ENCODE measurements at places on chromosomes 12 and 14.

GRCh38 chr14:38336298-38336697 lies 80.4 kb upstream of the CLEC14A start:
- no peak for DNase-seq

DNA sequence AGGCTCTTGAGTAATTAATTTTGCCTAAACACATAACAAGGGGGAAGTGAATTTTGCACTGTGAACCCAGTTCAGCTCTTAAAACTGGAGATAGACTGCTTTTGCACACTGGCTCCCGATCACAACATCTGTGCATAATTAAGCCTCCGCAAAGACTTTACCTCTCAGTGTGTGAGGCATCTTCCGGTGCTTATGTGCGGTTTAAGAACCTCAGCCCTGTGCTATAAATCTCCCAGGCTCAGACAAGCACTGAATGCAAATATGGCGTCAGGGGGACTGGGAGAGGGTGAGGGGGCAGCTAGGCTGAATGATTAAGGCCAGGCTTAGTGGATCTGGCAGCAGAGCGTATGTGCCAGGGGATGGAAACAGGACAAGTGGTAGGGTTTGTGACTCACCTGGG lies 103.3 kb downstream of the ADCK1 start:
- no peak for DNase-seq

DNA sequence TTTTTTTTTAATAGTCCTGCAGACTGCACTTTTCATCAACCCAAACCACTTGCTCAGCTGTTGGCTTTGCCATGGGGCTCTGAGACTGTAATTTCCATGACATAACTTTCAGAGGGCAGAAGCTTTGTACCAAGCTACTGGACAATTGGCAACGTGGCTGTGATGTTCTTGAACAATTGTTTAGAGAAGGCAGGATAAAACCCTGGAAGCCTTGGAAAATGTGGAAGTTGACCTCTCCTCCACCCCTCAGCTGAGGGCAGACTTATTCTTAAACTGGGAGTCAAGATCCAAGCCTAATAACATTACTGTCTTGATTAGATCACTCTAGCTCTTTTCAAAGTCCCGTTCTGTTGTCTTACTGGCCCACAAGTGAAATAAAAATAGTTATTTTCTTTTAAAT lies 2.2 kb downstream of the OR4E1 start:
- no peak for DNase-seq

GRCh38 chr14:32698831-32699230 lies 239.8 kb upstream of the NPAS3 start:
- DNase-seq: no peak

- DNase-seq: no peak
These were observed 30.9 kb downstream of the FERMT2 start for GRCh38 chr14:52919971-52920370.

- peak; percentile 70 for DNase-seq
These were observed 11.1 kb upstream of the KRT7 start for GRCh38 chr12:52221912-52222457.

GRCh38 chr12:71438670-71439361 lies 782 bp upstream of the LGR5 start:
- peak; percentile 74 for DNase-seq

DNA sequence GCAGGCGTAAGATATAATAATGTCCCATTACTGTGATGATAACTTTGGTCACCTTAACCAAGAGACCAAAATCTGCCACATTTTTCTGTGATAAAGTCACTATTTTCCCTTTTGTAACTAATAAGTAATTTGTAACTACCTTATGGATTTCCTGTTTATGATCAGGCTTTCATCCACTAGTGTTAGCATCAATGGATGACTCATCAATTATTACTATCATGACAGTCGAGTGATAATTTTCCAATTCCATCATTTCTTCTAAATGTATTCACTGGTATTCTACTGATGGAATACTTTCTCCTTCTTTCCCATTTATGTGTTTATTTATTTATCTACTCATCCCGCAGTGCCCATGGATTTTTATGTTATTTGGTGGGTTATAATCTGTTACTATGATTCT lies 148.4 kb downstream of the UNC79 start:
- DNase-seq: no peak

DNA sequence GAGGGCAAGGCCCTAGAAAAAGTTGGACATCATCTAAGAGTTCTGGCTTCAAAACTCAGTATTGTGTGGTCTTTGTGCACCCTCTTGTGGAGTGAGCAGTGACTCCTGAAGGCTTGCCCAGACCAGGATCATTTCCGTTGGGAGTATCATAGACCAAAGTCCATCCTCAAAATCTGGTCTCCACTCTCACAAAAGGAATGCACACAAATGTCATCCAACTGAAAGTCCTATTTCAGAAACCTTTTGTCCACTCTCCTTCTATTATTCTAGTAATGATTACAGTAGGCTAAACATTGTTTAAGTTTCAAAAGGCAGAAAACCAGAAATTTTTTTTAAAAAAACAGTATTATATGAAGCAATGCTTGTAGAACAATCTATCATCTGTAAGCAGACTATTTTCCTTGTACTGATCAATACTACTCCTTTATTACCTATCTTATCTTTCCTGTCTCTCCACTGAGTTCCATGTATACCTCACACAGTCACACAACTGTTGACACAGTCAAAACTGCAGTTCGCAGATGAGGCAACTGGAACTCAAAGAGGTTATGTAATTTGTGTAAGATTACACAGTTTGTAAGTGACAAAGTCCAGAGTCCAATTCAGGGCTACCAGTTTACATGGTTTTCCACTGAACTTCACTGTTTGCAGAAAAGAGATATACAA lies 41.4 kb downstream of the COX16 start:
- peak; percentile 82 for DNase-seq

- no peak for DNase-seq
These were observed 7.9 kb downstream of the METTL25 start for GRCh38 chr12:82366197-82366596.

DNA sequence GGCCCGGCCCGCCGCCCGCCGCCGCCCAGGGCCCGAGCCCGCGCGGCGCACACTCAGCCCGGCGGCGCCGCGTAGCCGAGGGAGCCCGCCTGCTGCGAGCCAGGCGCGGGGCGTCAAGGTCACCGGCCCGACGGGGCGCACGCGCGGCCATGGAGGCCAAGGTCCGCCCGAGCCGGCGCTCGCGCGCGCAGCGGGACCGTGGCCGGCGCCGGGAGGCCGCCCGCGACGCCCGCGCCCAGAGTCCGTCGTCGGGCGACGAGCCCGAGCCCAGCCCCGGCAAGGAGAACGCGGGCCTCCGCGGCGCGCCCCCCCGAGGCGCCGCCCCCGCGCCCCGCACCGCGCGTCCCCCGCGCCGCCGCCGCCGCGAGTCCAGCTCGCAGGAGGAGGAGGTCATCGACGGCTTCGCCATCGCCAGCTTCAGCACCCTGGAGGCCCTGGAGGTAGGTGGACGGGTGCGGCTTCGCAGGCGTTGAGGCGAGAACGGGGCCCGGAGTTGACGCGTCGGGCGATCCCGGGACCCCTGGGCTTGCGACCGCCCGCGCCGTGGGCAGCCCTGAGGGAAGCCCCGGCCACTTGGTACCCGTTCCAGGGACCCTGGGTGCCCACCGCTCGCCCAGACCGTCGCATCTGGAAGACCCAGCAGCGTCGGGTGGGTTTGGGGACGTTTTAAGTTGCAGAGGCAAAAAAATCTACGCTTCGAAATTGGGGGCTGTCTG lies 629 bp downstream of the FBRSL1 start:
- DNase-seq: peak; percentile 51

GRCh38 chr14:93039649-93040315 lies 75.9 kb downstream of the ITPK1 start:
- no peak for DNase-seq

- no peak for DNase-seq
These were observed 209.4 kb upstream of the PLXNC1 start for GRCh38 chr12:93938931-93939330.

GRCh38 chr14:101968186-101968585 lies 3.8 kb downstream of the DYNC1H1 start:
- no peak for DNase-seq

DNA sequence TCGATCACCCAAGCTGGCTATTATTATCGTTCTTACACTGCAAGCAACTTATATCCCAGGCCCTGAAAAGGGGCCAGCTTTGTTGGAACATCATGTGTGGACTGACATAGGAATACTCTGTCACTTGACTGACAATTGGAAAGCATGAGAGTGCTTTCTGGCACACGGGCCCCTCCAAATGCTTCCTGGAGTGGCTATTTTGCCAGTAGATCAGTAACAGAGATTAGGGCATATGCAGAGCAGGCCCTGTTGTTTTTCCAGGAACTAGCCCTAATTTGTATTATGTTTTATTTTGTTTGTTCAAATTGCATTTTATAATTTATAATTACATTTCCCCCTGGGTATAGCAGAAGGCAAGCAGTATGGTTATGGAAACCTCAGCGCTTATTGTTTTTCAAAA lies 170.1 kb upstream of the FRMD6 start:
- DNase-seq: no peak

DNA sequence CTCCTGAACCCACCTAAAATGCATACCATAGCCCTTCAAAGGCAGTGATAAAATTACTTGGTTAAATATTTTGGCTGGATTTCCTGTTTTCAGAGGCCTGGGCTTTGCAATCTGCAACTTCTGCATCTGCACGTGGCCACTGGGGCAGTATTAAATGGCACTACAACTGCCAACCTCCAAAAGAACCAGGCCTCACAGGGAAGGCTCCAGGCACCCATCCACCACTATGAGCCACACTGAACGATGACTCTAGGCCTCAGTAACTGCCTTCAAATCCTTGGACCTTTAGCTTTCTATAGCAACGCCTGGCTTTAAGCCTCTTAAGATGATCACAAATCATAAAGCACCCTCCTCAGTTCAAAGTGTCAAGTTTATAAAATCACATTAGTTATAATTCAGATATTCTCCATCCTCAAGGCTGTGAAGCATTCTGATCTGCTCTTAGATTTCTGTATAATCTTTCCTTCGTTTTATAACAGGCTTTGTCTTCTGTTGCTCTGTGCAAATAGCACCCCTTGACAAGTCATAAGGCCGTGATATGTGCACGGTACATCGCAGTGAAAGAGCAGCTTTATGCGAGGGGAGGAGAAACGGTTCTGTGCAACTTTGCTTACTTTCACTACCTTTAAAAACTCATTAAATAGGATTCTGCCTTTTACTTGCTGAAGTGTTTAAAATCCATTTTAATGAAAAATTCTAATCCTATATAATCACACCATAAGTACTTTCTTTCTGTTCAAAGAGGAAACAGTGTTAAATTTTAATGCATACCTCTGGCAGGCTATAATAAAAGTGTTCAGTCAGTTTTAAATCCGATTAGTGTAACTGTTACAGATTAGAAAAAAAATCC lies 196.4 kb upstream of the G2E3 start:
- DNase-seq: no peak

DNA sequence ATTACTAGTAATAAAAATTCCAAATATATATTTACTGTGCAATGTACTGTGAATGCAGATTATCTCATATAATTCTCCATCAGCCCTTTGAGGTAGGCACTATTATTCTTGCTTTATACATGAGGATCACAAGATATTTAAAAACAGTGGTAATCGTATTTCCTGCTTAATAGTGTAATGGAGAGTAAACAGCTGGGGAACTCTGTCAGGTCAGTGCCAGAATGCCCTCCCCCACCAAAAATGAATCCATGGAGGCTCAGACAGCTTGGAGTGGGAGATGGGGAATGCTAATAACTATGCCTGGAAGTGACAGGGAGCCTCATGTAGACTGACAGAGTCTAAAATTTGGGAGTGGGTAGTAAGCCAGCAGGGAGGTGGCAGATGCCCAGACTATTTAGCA lies 153.6 kb downstream of the PAH start:
- DNase-seq: no peak

DNA sequence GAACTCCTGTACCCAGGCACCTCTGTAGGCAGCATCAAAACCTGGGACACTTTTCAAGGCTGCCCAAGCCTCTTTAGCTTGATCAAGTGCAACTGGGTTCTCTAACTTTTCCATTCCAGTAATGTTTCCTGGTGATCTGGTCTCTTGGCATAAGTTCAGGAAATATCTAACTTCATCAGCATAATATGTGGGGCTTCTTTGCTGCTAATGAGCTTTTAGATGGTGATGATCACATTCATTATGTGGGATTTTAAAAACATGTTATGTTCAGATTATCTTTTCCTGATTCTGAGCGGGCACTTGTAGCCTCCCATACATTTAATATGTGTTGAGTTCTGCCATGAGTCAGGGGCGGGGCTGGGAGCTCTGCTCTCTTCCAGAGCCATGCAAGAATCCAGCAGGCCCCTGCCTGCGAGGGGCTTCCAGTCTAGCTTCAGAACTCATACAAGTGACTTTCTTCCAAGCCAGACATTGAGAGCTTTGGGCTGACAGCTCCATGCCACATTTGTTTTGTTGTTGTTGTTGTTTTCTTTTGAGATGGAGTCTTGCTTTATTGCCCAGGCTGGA lies 39.5 kb upstream of the RIN3 start:
- DNase-seq: no peak

GRCh38 chr12:11621797-11622423 lies 27.6 kb upstream of the ETV6 start:
- DNase-seq: peak; percentile 3

DNA sequence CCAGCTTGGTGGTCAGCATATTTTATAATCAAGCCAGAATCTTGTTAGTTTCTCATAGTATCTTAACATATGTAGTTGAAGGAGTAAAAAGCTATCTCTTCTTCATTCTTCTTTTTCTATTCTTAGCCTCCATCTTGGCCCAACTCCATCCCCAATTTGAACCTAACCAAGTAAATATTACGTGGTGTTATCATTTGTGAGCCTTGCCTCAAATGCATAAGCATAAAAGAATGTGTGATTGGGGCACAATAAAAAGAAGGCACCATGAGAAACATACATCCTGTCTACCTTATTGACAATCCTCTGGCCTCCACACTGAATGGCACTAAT lies 181.4 kb upstream of the BMP4 start:
- DNase-seq: no peak

GRCh38 chr12:31021181-31021580 lies 52.5 kb upstream of the DDX11 start:
- DNase-seq: no peak

DNA sequence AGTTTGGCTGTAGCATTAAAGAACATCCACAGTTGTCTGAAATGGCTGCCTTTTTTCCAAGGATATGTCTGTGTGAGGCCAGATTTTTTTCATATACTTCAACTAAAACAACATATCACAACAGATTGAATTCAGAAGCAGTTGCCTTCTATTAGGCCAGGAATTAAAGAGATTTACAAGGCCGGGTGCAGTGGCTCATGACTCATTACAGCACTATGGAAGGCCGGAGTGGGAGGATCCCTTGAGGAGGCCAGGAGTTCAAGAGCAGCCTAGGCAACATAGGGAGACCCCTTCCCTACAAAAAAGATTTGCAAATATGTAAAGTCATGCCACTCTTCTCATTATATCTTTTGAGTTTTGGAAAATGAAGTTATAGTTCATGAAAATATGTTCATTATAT lies 108.6 kb downstream of the KTN1 start:
- DNase-seq: no peak

DNA sequence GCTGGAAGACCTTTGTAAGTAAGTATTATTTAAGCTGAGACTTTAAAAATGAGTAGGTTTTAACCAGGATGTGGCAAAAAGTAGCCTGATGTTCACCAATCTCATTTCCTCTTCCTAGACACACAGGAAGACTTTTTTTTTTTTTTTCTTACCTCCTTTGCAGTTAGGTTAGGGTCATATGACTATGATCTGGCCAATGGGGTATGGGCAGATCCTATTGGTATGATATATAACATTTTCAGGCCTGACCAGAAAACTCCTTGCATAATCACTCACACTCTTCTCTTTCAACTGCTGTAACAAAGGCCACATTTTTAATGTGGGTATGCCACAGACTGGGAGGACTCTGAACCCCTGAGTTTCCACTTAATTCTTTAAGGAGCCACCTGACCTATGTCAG lies 2.7 kb upstream of the RPS6KA5 start:
- DNase-seq: peak; percentile 78
